ENCODE measurements at places on chromosomes 1 and 21.

- no peak for DNase-seq
Observed at GRCh38 chr1:100323419-100324106, 28.7 kb upstream of the CDC14A start.

DNA sequence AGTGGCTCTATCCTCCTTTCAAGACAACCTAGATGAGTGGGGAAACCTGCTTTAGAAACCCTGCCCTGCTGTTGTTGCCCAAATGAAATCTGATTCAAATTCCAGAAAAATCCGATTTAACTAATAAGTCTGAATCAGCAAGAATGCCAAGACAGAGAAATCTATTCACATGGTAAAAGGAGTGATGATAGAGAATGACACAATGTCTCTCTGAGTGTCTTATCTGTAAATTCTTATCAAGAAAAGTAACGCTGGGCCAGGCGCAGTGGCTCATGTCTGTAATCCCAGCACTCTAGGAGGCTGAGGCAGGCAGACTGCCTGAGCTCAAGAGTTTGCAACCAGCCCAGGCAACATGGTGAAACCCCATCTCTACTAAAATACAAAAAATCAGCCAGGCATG, 13.7 kb upstream of the GUCA2A start:
- no peak for DNase-seq

DNA sequence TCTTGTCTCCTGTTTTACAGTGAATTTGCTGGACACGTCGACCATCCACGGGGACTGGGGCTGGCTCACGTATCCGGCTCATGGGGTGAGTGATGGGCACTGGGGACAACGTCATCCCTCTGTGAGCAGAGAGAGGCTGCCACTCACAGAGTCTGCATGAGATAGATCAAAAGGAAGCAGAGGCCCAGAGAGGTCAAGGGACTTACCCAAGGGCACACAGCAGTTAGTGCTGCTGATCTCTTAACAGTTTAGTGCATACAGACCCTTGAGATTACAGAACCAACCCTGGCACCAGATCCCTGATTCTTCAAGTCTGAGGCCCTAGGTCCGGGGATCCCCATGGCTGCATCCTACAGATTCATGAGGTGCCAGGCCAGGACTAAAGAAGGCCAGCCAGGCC, 6.0 kb downstream of the EPHA8 start:
- no peak for DNase-seq

DNA sequence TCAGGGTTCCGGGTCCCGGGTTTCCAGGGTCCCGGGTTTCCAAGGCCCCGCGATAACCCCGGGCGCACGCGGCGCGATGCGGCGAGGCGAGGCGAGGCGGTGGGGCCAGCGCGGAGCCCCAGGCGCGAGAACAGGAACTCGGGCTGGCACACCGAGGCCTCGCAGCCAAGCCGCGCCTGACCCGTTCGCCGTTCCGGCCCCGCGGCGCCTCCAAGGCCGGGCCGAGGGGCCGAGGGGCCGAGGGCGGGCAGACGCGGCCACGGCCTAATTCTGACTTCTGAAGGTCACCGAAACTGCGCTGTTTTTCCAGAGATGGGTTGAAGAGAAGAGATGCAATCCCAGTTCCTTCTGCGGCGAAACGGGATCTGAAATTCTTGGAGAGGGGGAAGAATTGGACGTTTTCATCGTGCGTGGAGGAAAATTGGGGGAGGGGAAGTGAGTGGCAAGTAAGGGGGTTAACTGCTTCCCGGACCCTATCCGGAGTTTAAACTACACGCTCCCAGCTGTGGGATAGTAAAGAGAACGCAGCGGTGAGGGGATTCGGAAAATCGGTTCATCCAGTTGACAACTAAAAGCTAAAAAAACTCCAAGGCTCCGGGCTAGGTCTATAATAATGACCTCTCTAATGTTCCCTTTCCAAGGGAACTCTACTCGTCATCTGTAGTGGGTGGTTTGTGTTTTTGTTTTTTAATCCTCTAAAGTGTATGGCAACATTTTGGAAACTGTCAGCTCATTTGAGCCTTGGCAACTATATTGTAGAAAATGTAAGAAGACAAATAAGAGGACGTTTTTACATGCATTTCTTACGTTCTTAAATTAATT, 8.2 kb downstream of the TBX15 start:
- DNase-seq: no peak

GRCh38 chr1:34851431-34852105, 8.0 kb downstream of the SMIM12 start:
- DNase-seq: no peak

DNA sequence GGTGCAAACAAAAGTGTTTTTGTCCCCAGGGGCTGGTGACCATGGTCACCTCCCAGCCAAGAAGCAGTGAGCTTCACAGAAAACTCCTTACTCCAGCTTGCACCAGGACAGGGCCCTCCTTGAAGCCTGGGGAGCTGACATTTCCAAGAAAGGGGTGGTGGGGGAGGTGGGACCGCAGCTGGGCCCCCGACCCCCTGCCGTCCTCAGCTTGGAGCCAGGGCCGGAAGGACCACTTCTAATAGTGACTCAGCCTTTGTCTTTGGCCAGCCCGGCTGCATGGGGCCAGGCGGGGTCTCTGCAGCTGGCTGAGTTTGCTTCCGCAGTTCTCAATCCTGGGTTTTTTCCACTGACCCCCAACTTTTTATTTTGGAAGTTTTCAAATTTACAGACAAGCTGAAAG, 136.5 kb upstream of the POU3F1 start:
- no peak for DNase-seq

- no peak for DNase-seq
Observed at GRCh38 chr1:169882039-169882511, 11.6 kb downstream of the SCYL3 start.

GRCh38 chr1:178953034-178953433, 72.7 kb upstream of the FAM20B start:
- DNase-seq: no peak

GRCh38 chr1:170530972-170531757, 801 bp upstream of the GORAB start:
- DNase-seq: no peak

DNA sequence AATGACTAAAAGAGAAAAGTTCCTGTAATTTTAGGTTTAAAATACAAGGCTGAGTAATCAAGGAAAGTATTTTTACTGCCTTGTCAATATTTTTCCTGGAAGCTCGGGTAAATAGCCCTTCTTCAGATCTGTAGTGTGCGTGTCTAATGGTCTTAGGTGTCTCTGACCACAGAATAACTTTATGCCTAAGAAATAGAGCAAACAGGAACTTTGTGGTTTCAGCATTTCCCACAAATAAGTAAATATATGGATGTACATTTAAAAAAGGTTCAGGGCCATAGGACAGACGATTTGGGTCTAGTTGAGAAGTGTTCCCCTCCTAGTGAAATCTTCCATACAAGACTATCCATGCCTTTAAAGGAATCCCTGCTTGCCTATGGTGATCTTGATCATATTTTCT, 107.0 kb downstream of the ZC3H11B start:
- no peak for DNase-seq

GRCh38 chr21:36846631-36847030, 119.8 kb downstream of the HLCS start:
- no peak for DNase-seq

GRCh38 chr21:17631195-17631594, 18.5 kb upstream of the BTG3 start:
- DNase-seq: no peak

All from activated naive CD4-positive, alpha-beta T cell treated with Interleukin-2 at 50 U/mL for 16 hours (primary cell).